Activated naive CD8-positive, alpha-beta T cell treated with anti-CD3 and anti-CD28 coated beads, Interleukin-2, amount 50 U/mL, for 24 hours (primary cell): ENCODE measurements at places on chromosomes 7 and 10.

DNA sequence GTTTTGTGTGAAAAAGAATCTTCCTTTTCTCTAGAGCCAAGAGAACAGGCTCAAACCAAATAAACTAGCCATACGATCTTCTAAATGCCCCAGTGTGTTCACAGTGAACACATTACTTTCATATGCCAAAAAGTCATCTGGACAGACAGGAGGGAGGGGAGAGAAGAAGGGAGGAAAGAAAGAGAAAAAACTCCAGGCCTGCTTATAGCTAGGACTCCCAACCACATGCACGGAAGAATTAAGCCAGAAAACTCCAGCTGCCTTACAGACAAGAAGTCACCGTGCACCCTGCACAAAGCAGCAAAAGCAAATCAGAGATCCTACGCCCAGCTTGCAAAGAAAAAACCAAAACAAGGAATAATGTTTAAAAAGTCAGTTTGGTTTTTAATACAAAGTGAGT lies 34.3 kb downstream of the SNX8 start:
- H3K4me3 ChIP-seq: no peak overlapping the region
- no peak for DNase-seq
- peaks cover 4% of the 10 kb centered on the region for H3K4me1 ChIP-seq
- H3K27me3 ChIP-seq: no peaks in the 10 kb centered on the region

- H3K4me1 ChIP-seq: peaks cover 45% of the 10 kb centered on the region
- H3K4me3 ChIP-seq: no peak overlapping the region
- no peak for DNase-seq
- no peak overlapping the region for H3K27ac ChIP-seq
- H3K36me3 ChIP-seq: peaks cover 33% of the 10 kb centered on the region
Measured at GRCh38 chr10:58241346-58241745, 26.3 kb downstream of the IPMK start.

- H3K27me3 ChIP-seq: no peaks in the 10 kb centered on the region
- H3K27ac ChIP-seq: no peak overlapping the region
- no peak overlapping the region for H3K4me3 ChIP-seq
- DNase-seq: no peak
Measured at GRCh38 chr10:121921238-121921931, 6.4 kb downstream of the ATE1 start.

DNA sequence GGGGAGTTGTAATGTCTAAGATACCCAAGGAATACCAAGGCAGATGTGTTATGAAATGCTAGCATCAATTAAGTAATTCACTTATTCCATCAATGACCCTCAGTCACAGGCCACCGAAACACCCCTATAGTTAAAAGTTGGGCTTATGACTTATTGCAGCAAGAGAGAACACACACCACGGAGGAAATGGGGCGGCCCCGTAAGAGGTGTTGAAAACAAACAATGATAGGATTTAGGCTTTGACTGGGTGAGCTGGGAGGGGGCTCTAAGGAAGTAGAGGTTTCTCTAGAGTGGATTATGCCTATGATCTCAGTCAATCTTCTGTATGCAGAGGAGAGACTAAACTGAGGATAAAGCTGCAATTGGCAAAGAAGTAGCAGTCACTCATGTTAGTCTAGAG lies 45.4 kb upstream of the PRKCQ start:
- H3K4me3 ChIP-seq: no peak overlapping the region
- no peak overlapping the region for H3K27ac ChIP-seq
- peak; percentile 33 for DNase-seq
- H3K4me1 ChIP-seq: peaks cover 38% of the 10 kb centered on the region

DNA sequence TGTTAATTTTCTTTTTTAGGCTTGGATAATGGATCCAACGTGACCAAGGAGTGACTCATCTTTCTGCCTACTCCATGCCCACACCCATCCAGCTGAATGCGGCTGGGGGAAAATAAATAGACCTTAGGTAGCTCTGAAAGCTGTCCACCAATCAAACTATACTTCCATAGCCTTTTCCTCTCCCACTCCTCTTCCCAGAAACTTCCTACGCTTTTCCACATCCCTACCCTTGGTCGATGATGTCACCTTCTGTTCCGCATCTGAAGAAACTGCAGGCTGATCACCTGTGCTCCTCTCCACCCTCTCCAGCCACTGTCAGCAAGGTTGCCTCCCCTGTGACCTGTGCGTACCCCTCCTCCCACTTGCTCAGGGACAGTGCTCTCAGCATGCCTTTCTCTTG lies 359.8 kb upstream of the KLF6 start:
- no peak overlapping the region for H3K4me3 ChIP-seq
- H3K27me3 ChIP-seq: no peaks in the 10 kb centered on the region
- H3K36me3 ChIP-seq: peaks cover 3% of the 10 kb centered on the region
- no peaks in the 10 kb centered on the region for H3K4me1 ChIP-seq

GRCh38 chr10:23522345-23522744 lies 83.5 kb downstream of the OTUD1 start:
- H3K4me3 ChIP-seq: no peak overlapping the region
- peaks cover 7% of the 10 kb centered on the region for H3K27me3 ChIP-seq
- no peaks in the 10 kb centered on the region for H3K36me3 ChIP-seq
- peaks cover 6% of the 10 kb centered on the region for H3K4me1 ChIP-seq

- no peaks in the 10 kb centered on the region for H3K27me3 ChIP-seq
- no peaks in the 10 kb centered on the region for H3K36me3 ChIP-seq
- H3K27ac ChIP-seq: no peak overlapping the region
- H3K4me1 ChIP-seq: peaks cover 12% of the 10 kb centered on the region
- no peak overlapping the region for H3K4me3 ChIP-seq
Measured at GRCh38 chr7:47669178-47669891, 87.4 kb upstream of the TNS3 start.

DNA sequence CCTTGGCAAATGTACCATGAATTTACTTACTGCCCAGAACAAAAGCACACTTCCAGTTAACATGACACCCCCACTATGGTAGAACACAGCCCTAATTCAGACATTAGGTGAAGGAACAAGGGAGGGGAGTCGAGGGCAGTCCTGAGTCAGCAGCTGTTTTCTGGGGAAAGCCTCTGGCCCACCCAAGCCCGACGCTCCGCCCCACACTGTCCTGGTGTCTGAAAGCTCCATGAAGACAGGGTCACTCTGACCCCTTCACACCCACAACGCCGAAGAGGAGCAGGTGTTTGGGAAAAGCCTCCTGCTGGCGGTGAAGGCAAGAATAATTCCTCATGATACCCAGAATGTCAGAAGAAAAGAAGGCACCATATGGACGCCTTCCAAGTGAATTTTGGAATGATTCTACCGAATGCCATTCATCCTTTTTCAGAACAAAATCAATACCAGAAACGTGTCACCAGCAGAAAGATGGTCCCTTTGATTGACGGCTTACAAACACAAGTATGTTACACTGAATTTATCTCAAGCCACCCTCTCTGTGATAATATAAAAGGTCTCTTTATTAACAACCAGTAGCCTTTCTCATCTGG lies 172.1 kb downstream of the DIP2C start:
- H3K27ac ChIP-seq: no peak overlapping the region
- no peaks in the 10 kb centered on the region for H3K36me3 ChIP-seq
- peaks cover 3% of the 10 kb centered on the region for H3K27me3 ChIP-seq
- no peak for DNase-seq

- H3K36me3 ChIP-seq: no peaks in the 10 kb centered on the region
- DNase-seq: no peak
- no peaks in the 10 kb centered on the region for H3K4me1 ChIP-seq
- no peak overlapping the region for H3K4me3 ChIP-seq
- H3K27ac ChIP-seq: no peak overlapping the region
Measured at GRCh38 chr10:13769946-13770345, 183.2 kb downstream of the PRPF18 start.

GRCh38 chr10:65358565-65358964 lies 1567.3 kb upstream of the LRRTM3 start:
- H3K27me3 ChIP-seq: no peaks in the 10 kb centered on the region
- no peaks in the 10 kb centered on the region for H3K36me3 ChIP-seq
- no peak overlapping the region for H3K4me3 ChIP-seq
- DNase-seq: no peak
- no peak overlapping the region for H3K27ac ChIP-seq

GRCh38 chr7:122369756-122370155 lies 65.2 kb upstream of the FEZF1 start:
- H3K27me3 ChIP-seq: no peaks in the 10 kb centered on the region
- H3K4me3 ChIP-seq: no peak overlapping the region
- H3K27ac ChIP-seq: no peak overlapping the region
- DNase-seq: no peak
- no peaks in the 10 kb centered on the region for H3K36me3 ChIP-seq

DNA sequence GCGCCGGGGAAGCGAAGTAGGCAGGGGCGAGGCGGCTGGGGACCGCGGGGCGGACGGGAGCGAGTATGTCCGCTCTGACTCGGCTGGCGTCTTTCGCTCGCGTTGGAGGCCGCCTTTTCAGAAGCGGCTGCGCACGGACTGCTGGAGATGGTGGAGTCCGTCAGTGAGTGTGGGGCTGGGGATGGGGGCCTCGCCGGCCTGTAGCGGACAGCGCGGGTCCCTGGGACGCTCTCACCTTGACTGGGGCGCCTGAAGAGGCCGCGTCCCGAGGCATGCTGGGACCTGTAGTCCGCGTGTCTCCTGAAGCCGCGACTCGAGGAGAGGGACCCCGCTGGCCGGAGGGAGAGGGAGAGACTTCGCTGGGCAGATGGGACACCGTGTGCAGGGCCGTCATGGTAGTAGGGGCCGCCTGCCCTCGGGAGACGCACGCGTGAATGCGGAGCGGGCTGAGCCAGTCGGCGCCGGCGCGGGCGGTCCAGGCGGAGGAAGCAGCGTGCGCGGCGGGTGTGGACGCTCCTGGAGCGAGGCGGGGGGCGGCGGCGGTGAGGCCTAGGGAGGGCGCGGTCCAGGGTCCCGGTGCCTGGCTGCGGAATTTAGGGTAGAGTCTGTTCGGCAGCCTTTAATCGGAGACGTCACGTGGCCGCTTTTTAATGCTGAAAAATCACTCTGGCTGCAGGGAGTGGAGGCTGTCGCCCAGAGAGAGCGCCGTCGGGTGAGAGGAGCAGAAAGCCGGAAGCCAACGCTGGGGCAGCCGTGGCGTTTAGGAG lies at the start of gene NDUFB2:
Gene NDUFB2 (plus strand): TSS at position 29 of the 767 bp plus-strand sequence. CDS start 37 bp downstream, at position 66.
- peaks cover 46% of the 10 kb centered on the region for H3K4me1 ChIP-seq
- peak within 1 kb of the TSS; percentile 99 for H3K27ac ChIP-seq
- H3K36me3 ChIP-seq: peaks cover 17% of the 10 kb centered on the region
- DNase-seq: peak; percentile 75

DNA sequence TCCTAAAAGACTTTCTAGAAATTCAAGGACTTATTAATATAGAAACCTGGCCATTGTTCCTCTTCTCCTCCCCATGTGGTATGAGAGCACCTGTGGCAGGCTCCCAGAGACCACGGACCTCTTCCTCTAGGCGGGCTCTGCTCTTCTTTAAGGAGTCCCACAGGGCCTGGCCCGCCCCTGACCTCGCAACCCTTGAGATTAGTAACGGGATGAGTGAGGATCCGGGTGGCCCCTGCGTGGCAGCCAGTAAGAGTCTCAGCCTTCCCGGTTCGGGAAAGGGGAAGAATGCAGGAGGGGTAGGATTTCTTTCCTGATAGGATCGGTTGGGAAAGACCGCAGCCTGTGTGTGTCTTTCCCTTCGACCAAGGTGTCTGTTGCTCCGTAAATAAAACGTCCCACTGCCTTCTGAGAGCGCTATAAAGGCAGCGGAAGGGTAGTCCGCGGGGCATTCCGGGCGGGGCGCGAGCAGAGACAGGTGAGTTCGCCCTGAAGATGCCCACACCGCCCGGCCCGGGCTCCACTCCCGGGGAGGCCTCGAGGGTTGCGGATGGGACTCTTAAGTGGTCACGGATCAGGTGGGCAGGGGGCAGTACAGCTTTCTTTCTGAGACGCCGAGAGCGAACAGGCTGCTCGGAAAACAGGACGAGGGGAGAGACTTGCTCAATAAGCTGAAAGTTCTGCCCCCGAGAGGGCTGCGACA lies at the start of gene SLC26A4:
Gene SLC26A4 (plus strand): TSS at position 448 of the 700 bp plus-strand sequence. CDS start 814 bp downstream, outside the sequence.
- H3K4me1 ChIP-seq: peaks cover 33% of the 10 kb centered on the region
- peak; percentile 47 for DNase-seq
- peak within 1 kb of the TSS; percentile 78 for H3K27ac ChIP-seq
- H3K27me3 ChIP-seq: peaks cover 41% of the 10 kb centered on the region
- peak within 1 kb of the TSS; percentile 83 for H3K4me3 ChIP-seq

GRCh38 chr7:82729172-82730030 lies 285.8 kb upstream of the CACNA2D1 start:
- H3K27me3 ChIP-seq: no peaks in the 10 kb centered on the region
- H3K36me3 ChIP-seq: no peaks in the 10 kb centered on the region
- no peak overlapping the region for H3K27ac ChIP-seq
- no peak overlapping the region for H3K4me3 ChIP-seq
- H3K4me1 ChIP-seq: no peaks in the 10 kb centered on the region

DNA sequence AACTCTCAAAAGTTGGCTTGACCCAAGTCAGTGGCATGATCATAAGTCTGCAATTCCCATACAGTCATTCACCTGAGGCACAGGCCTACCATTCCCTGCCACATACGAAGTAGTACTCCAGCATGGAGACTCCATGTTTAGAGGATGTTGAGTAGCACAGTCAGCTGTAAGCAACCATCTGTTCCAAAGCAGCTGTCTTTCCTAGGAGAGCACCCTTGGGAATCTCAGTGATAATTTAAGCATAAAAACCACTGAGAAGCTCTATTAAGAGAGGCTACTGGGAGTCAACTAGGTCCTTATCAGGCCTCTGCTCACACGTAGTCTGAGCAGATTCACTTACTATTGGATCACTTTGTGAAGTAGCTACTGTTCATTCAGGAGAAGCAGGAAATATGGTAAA lies 61.6 kb upstream of the UNC5B start:
- H3K27me3 ChIP-seq: no peaks in the 10 kb centered on the region
- no peak overlapping the region for H3K27ac ChIP-seq
- DNase-seq: no peak
- H3K4me3 ChIP-seq: no peak overlapping the region
- H3K4me1 ChIP-seq: no peaks in the 10 kb centered on the region

DNA sequence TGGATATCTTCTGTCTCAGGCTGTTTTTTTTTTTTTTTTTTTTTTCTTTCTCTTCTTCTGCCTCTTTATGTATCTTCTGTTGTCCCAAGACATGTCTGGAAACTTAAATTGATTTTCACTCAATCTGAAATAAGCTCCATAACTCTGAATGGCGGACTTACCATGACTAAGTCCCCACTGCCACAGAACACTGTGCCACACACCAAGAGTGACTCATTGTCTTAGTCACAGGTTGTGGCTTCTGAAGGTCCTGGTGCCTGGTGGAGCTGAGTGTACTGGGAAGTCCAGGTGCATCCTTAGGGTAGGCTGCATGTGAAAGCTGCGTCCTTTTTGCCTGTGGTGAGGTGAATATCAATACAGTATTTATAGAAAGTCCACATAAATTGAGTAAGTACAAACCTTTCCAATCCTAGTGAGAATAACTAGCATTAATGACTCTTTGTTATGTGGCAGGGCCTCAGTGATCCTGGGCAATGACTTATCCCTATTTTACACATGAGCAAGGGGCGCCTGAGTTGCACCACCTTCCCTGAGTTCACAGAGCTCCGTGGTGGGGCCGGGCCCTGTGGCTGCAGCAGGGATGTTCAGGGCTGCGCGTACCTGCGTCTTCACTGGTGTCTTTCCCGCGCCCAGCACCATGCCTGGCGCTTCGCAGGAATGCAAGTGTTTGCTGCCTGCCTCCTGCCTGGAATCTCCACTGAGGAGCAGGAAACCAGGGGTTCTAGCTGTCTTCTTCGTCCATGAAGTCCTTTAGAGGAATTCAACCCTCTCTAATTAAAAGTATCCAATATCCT lies 4.3 kb downstream of the PFKP start:
- peaks cover 62% of the 10 kb centered on the region for H3K4me1 ChIP-seq
- H3K36me3 ChIP-seq: peaks cover 72% of the 10 kb centered on the region
- DNase-seq: peak; percentile 48

- DNase-seq: no peak
- no peaks in the 10 kb centered on the region for H3K27me3 ChIP-seq
- no peaks in the 10 kb centered on the region for H3K36me3 ChIP-seq
- H3K27ac ChIP-seq: no peak overlapping the region
Measured at GRCh38 chr10:23362069-23362830, 17.7 kb upstream of the C10orf67 start.
